Activated CD8-positive, alpha-beta memory T cell treated with anti-CD3 and anti-CD28 coated beads, Interleukin-2, amount 10 ng/mL, durations not matched to agents 7 days and 5 days (primary cell): ENCODE measurements at places on chromosomes 7 and 10.

- peaks cover 17% of the 10 kb centered on the region for H3K27me3 ChIP-seq
- H3K4me3 ChIP-seq: peak within 1 kb of the TSS; percentile 98
- H3K27ac ChIP-seq: peak within 1 kb of the TSS; percentile 89
- peaks cover 28% of the 10 kb centered on the region for H3K36me3 ChIP-seq
- peaks cover 45% of the 10 kb centered on the region for H3K4me1 ChIP-seq
- DNase-seq: peak; percentile 71
Measured at GRCh38 chr10:104254493-104255310, at the start of gene GSTO1. Gene GSTO1, plus strand, starts transcription at chr10:104254892. Its CDS starts 37 bp downstream, at chr10:104254929.

- H3K27ac ChIP-seq: no peak overlapping the region
- no peaks in the 10 kb centered on the region for H3K27me3 ChIP-seq
- no peaks in the 10 kb centered on the region for H3K36me3 ChIP-seq
- DNase-seq: no peak
- H3K4me1 ChIP-seq: no peaks in the 10 kb centered on the region
Measured at GRCh38 chr7:118902600-118902999, 678.1 kb downstream of the ANKRD7 start.

DNA sequence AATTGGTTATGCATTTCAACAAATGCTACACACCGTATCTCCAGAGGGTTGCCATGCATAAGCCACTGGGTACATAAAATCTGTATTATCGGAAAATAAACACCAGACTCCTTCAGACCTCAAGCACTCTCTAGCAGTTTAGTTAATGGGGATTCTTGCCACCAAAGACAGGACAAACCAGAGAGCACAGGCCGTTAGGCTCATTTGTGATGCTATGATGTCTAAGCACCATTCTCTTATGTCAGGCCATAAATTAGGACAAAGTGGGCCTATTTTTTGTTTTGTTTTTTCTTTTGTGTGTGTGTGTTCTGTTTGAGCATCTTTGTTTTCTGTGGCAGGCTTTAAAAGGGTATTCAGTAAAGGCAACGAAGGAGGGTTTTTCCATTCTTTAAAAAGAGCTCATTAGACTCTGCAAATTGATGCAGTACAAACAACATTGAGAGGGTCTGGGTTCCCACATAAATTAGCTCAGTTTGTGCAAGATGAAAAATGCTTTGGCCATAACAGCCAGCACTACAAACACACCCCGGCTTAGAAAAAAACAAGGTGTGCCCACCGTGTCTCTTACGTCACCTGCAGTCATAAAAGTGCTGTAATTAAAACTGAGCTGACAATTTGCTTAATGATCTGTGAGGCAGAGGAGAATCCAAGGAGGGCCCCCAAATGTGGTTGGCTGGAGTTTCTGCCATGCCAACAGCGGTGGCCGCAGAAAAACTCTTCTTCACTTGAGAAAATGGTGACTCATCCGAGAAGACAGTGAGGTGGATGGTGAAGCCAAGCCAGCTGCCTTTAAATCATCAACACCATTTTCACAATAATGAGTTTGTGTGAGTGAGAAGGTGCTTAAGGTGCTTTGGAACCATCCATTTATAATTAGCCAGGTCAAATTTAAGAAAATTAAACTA lies 297.9 kb downstream of the GATA3 start:
- no peak overlapping the region for H3K4me3 ChIP-seq
- H3K4me1 ChIP-seq: peaks cover 17% of the 10 kb centered on the region
- no peak for DNase-seq
- H3K36me3 ChIP-seq: peaks cover 7% of the 10 kb centered on the region
- no peak overlapping the region for H3K27ac ChIP-seq
- H3K27me3 ChIP-seq: peaks cover 4% of the 10 kb centered on the region

GRCh38 chr10:102119417-102120141 lies 589 bp downstream of the LDB1 start:
- H3K36me3 ChIP-seq: no peaks in the 10 kb centered on the region
- peak overlapping the region; percentile 91 for H3K27ac ChIP-seq

- H3K4me1 ChIP-seq: peaks cover 22% of the 10 kb centered on the region
- H3K4me3 ChIP-seq: no peak overlapping the region
- peaks cover 93% of the 10 kb centered on the region for H3K27me3 ChIP-seq
- DNase-seq: no peak
Measured at GRCh38 chr10:123140983-123141390, 5.2 kb downstream of the HMX3 start.

DNA sequence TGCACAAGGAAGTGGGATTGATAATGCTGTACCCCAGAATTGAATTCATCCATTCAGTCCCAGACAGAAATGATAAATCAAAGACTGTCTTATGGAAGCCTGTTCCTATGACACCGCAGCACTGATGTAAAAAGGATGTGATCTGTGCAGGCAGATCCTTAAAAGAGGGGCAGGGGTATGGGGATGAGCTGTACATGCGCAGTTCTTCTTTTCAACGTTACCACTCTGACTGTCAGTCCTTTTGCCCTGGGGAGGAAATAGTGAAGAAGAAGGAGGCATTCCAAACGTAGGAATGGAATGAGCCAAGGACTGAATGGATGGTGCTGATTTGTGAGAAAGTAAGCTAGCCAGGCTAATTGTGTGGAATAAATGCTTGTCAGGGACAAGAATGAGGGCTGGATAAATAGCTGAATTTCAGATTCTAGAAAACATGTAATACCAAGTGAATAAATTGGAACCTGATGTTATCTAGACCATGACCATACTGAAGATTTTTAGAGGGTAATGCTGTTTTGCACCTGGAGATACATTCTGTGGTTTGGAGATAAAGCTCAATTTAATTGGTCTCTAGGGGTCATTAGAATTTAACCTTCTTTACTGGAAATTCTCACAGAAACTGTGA lies 509.3 kb downstream of the SORCS3 start:
- H3K4me3 ChIP-seq: no peak overlapping the region
- no peak overlapping the region for H3K27ac ChIP-seq
- DNase-seq: no peak
- H3K4me1 ChIP-seq: no peaks in the 10 kb centered on the region
- no peaks in the 10 kb centered on the region for H3K36me3 ChIP-seq

DNA sequence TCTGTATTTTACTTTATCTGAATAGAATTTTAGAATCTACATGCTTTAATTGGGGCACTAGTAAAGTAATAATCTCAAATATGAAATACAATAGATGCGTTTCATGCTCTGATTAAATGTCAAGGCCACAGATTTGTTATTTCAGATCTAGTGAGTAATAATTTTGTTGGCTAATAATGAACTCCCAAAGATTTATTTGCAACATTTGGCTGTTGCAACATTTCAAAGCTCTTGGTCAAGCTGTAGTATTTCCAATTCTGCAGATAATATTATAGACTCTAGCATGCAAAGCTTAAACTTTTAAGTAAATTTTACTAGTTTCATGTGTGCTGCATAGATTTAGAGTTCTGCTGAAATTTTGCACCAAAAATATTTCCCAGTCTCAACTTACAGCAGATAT lies 16.7 kb downstream of the LRRN3 start:
- H3K4me1 ChIP-seq: peaks cover 49% of the 10 kb centered on the region
- no peak for DNase-seq
- no peaks in the 10 kb centered on the region for H3K27me3 ChIP-seq
- H3K4me3 ChIP-seq: no peak overlapping the region
- H3K36me3 ChIP-seq: peaks cover 57% of the 10 kb centered on the region
